Activated T-cell treated with anti-CD3 and anti-CD28 coated beads for 1 hour (primary cell): ENCODE measurements at places on chromosomes 3 and 15.

GRCh38 chr15:58282060-58282708, 144.0 kb downstream of the AQP9 start:
- DNase-seq = no peak

GRCh38 chr3:58292866-58293265, 13.2 kb upstream of the RPP14 start:
- DNase-seq = no peak

DNA sequence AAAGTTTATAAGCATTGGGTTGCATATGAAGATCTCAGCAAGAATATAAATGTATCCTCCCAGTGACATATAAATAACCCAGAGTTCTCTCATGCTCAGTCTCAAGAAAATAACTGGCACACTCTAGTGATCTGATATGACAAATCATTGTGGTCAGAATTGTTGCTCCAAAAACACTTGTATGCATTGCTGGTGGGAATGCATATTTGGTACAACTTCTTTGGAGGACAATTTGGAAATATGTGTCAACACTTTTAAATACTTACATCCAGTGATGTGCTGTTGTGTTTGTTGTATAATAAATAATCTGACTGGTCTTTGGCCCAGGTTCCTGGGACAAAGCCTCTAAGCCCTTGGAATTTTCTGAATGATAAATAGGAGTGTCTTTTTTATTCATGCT, 66.7 kb upstream of the STT3B start:
- DNase-seq = no peak

DNA sequence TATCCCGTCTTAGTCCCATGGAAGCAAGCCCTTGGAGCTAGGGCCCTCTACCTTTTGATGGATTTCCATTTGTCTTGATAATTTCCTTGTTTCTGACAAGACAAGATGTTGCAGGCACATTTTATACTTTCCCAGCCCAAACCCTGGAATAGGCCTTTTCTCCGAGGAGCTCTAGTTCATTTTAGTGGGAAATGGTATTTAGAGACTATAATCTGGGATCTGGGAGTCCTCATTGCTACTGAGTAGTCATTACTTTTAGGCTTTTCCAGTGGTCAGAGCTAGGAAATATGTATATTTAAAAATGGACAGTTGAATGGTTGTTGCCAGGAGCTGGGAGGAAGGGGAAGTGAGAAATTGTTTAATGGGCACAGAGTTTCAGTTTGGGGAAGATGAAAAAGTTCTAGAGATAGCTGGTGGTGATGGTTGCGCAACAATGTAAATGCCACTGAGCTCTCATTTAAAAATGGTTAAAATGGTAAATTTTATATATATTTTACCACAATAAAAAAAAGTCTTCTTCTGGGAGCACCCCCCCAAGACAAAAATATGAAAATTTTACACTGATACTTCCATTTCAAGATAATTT, 31.6 kb downstream of the MLH1 start:
- no peak for DNase-seq

DNA sequence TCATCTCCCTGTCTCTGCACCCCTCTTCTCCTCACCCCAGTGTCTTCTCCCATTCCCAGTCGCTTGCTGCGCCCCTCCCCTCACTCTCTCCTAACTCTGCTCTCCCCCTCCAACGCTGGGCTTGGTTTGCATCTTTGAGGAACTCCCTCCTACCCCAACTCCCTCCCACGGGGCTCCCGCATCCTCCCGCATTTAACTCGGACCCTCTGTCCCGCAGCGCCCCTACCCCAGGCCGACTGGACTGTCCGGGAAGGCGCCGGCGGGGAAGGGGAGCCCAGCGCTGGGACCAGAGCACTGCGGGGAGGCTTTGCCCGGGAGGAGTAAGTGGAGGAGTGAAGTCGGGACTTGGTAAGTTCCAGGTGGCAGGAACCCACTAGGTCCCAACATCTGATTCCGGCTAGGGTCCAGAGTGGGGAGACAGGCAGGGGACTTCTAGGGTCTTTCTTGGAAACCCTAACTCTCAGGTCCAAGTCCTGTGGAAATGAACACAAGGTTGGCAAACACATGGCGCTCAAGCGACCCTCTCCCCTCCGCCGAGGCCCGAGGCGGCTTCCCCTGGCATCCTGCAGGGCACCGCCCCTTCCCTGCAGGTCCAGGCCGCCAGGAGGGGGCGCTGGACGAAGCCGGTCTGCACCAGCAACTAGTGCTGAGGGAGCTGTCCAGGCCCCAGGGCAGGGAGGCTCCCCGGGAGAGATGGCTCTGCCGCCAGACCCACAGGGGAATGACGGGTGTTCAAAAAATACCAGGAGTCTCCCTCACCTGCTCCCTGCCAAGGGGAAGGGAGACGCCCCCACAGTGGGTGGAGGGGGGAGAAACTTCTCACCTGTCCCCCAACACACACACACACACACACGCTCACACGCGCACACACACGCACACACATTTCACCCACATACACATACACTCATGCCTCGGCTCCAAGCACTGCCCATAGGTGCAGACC, 53.2 kb downstream of the LHFPL4 start:
- peak; percentile 37 for DNase-seq

DNA sequence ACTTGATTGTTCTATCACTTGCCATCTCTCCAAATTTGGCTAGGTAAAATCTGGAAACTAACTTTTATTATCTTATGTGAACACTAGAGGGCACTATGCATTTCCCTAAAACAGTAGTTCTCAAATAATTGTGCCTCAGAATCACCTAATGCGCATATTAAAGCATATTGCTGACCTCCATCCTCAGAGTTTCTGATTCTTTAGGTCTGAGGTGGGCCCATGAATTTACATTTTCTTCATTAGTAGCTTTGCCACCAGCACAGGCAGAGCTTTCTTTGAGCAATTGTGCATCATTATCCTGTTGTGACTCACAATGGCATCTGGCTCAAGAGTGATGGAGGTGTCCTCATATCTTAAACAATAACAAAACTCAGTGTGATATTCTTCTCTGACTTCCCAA, 17.5 kb upstream of the BCHE start:
- no peak for DNase-seq

DNA sequence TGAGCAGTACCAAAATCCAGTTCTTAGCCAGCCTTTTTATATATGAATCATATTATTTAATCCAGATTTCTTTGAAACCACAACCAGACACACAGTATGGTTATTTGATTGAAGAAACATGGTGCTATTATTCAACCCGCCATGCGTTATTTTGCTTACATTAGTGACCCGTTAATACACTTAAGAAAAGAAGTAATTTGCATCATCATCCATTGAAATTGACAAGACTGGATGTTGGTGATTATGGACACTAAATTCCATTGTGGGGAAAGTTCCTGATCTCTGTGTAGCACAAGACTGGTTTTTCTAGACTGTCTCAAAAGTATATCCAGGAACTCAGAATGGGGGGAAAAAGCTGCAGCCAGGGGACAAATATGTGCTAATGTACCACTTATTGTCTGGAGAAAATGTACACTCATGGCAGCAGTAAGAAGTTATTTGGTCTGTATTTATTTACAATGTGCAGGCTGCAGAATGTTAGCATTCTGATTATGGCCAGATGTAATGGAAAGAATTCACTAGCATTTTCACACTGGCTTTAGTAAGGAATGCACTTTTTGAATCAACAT, 80.3 kb downstream of the FILIP1L start:
- no peak for DNase-seq

- no peak for DNase-seq
Observed at GRCh38 chr3:22122567-22122966, 371.6 kb upstream of the ZNF385D start.

- DNase-seq = no peak
Observed at GRCh38 chr3:2599471-2599870, 500.8 kb downstream of the CNTN4 start.

GRCh38 chr3:15305359-15305844, 27.0 kb downstream of the SH3BP5 start:
- no peak for DNase-seq

DNA sequence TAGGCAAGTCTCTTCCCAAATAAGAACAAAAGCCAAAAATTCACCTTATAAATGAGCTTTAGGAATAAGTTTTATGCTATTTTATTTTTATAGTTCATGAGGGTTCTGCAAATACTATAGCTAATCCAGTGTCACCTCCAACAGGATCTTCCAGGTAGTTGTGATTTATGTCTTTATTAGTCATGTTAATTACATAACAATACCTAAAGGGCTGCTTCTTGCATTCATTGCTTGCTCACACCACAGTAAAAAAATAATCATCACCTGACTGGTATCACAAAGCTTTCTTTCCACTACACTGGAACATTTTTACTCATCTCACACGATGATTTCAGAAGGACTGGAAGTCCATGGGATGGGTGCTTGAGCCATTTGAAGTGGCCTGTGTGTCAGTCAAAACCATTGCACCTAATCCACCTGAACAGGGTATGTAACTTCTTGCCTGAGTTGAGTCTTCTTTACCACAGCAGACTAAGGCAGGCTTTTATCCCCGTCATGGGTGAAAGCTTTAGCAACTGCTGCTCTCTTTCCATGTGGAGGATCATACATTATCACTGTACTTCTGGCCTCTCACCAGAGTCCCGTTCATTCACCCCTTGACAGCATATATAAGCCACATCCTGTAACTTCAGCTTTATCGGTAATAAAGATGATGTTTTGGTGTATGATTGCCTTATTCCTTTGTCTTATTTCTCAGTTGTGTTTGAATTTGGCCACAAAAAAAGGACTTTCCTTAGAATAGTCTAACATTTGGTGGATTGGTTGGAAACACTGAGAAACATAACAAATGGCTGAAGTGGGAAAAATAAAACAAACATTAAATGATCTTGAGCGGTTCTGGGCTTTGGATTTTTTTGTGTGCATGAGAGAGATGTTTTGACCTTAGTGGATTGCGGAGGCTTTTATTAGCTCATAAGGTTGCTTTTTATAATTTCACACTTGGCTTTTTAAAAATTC, 382.6 kb upstream of the THBS1 start:
- no peak for DNase-seq

GRCh38 chr3:163657088-163657487, 1421.2 kb downstream of the SI start:
- DNase-seq = no peak

DNA sequence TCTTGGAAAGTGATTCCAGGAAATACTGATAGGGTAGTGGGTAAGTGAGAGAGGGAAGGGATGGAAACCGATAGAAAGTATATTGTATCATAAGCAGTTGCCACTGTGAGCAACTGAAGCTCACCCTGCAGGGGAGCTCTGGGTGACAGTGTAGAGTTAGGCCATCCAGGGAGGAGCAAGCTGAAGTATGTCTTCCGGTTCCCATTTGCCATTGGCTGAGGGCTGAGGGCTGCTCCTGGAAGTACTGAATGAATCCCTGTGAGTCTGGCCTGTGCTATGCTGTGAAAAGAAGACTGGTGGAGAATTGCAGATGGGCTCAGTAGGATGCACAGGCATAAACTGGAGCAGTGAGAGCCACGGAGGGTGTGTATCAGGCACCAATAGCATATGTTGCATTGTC, 348.3 kb downstream of the MFSD1 start:
- no peak for DNase-seq

GRCh38 chr3:188286087-188286513, 132.1 kb downstream of the LPP start:
- no peak for DNase-seq

GRCh38 chr3:177887475-177887874, 648.8 kb upstream of the KCNMB2 start:
- DNase-seq = no peak

GRCh38 chr15:65421360-65422215, 1.2 kb downstream of the IGDCC4 start:
- DNase-seq = no peak

DNA sequence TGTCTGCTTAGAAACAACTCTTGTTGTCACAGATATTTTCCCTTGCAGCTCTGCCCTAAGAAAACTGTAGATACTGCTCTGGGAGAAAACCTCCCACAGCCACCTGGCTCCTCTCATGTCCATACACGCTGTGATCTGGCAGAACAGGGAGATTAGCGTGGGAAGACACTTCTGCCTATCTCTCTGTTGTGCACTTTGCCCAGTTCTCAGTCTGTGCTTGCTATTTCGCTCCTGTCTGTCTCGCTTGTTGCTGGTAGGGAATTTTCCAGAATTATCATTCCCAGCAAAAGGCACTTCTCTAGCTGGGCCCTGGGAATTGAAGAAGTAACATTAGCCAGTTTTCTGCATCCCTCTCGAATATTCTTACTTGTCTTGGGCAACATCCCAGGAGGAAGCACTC, 8.1 kb upstream of the GATM start:
- no peak for DNase-seq

GRCh38 chr15:38036790-38037338, 102.4 kb downstream of the TMCO5A start:
- DNase-seq = no peak

- no peak for DNase-seq
Observed at GRCh38 chr15:89905846-89906378, 6.8 kb downstream of the ARPIN start.

DNA sequence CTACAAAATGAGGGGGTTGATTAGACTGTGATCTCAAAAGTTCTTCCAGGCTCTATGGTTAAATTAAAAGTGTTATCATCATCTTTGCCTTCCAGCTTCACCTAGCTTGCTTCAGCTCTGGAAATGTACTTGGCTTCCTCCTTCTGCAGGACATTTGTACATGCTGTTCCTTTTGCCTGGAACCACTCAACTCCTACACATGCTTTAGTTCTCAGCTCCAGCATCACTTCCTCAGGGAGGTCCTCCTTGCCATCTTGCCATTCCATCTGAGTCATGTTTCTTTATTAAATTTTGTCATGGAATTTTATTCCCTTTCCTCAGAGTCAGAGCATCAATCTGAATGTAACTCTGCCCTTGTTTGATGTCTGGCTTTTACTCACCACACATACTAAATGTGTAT, 158.6 kb upstream of the FEZF2 start:
- no peak for DNase-seq

DNA sequence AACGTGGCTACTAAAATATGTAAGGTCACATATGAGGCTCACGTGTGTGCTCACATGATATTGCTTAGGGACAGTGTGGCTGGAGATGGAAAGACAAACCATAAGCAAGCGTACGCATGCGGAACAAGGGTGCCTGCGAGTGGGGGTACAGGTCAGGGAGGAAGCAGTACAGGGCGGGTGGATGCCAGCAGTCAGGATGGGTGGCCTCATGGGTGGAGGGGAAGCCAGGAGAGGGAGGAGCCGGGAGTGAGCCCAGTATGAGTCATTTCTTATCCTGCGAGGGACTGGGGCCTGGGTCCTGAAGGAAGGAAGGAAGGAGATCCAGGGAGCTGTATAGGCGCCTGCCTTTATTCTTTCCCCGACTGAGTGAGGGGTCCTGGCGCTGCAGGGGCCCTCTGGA, 42.0 kb upstream of the CGNL1 start:
- no peak for DNase-seq

GRCh38 chr15:81072551-81072950, 61.5 kb upstream of the CFAP161 start:
- DNase-seq = no peak

GRCh38 chr3:112405845-112406244, 72.9 kb downstream of the CD200 start:
- DNase-seq = no peak

- DNase-seq = no peak
Observed at GRCh38 chr3:1251282-1252060, 158.6 kb downstream of the CNTN6 start.
